CD8-positive, alpha-beta memory T cell (primary cell): ENCODE measurements at places on chromosomes 1 and 21. TPM values are rescaled to one million over a fixed set of nuclear protein-coding genes. Genes with fewer than 3 reads are reported as not detected.

DNA sequence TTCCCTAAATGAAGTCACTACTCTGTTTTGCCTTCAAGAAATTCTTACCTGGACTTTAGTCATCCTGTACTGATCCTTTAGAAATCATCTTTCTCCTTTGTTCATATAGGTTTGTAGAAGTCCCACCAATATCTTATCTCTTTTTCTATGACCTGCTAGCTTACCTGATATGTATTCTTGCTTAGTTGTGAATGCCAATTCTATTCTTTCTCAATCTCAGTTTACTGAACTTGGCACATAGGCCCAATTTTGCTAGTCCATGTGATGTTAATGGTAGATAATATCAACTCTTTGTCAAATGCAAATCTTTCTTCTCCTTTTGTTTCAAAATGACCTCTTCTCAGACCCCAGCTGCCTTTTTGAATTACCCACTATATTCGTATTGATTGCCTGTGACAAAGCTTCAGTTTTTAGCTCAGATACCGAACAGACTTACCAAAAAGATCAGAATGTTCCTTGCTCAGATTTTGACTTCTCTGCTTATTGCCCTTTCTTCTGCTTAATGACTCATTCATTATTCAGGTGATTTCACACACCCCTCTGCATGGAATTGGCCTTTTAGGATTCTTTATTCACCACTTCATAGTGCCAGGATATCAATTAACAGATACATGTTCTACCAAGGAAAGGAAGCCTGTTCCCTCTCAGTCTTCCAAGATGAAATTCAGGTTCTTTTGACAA is 20.6 kb downstream of the IPO9 start:
- peaks cover 37% of the 10 kb centered on the region for H3K36me3 ChIP-seq
- no peak for DNase-seq
- no peak overlapping the region for H3K27ac ChIP-seq
- no peaks in the 10 kb centered on the region for H3K4me1 ChIP-seq

- peak within 1 kb of the TSS; percentile 73 for H3K27ac ChIP-seq
- peak within 1 kb of the TSS; percentile 61 for H3K4me3 ChIP-seq
- peaks cover 29% of the 10 kb centered on the region for H3K4me1 ChIP-seq
- peak; percentile 51 for DNase-seq
- H3K27me3 ChIP-seq = no peaks in the 10 kb centered on the region
Measured at GRCh38 chr21:33403128-33403785, at the start of gene IFNGR2. Gene IFNGR2, plus strand, starts transcription at chr21:33403413. Its CDS starts 131 bp downstream, at chr21:33403544.

GRCh38 chr1:162250004-162250730 is 126.5 kb downstream of the SPATA46 start:
- DNase-seq = no peak
- H3K4me3 ChIP-seq = no peak overlapping the region
- H3K27me3 ChIP-seq = no peaks in the 10 kb centered on the region
- no peaks in the 10 kb centered on the region for H3K36me3 ChIP-seq
- H3K27ac ChIP-seq = no peak overlapping the region
- no peaks in the 10 kb centered on the region for H3K4me1 ChIP-seq

- no peak for DNase-seq
- no peak overlapping the region for H3K4me3 ChIP-seq
- no peak overlapping the region for H3K27ac ChIP-seq
- no peaks in the 10 kb centered on the region for H3K27me3 ChIP-seq
- no peaks in the 10 kb centered on the region for H3K36me3 ChIP-seq
Measured at GRCh38 chr1:2214541-2215241, 13.4 kb upstream of the SKI start.

Gene NUAK2
- total RNA-seq = 4.5 TPM

- peaks cover 63% of the 10 kb centered on the region for H3K4me1 ChIP-seq
- DNase-seq = no peak
- H3K27me3 ChIP-seq = no peaks in the 10 kb centered on the region
- H3K36me3 ChIP-seq = no peaks in the 10 kb centered on the region
- peak overlapping the region; percentile 71 for H3K27ac ChIP-seq
Measured at GRCh38 chr1:116808848-116809508, 54.7 kb downstream of the CD2 start.
